Vein endothelial cell (primary cell): ENCODE measurements at places on chromosomes 3 and 15. TPM values are rescaled to one million over a fixed set of nuclear protein-coding genes. Genes with fewer than 3 reads are reported as not detected.

The GABRR3 gene
- total RNA-seq = not detected in 2 replicates

The MAGI1 gene
- 59.7 and 60.8 TPM in 2 replicates for total RNA-seq

The MUC4 gene
- total RNA-seq = not detected in 2 replicates

The NUP210 gene
- total RNA-seq = 0.29 and 1.3 TPM in 2 replicates

The IL5RA gene
- not detected in 2 replicates for total RNA-seq

The KBTBD12 gene
- not detected in 2 replicates for total RNA-seq

The TEX9 gene
- total RNA-seq = 1.3 and 2.6 TPM in 2 replicates

The RTP1 gene
- not detected in 2 replicates for total RNA-seq

The FOXB1 gene
- total RNA-seq = not detected in 2 replicates

The OSBPL10 gene
- 32.7 and 55.8 TPM in 2 replicates for total RNA-seq

The CD200R1 gene
- not detected in 2 replicates for total RNA-seq

The APBA2 gene
- 19.0 and 24.2 TPM in 2 replicates for total RNA-seq

The COLQ gene
- 0.29 and 0.98 TPM in 2 replicates for total RNA-seq

The CCNL1 gene
- 116 and 152 TPM in 2 replicates for total RNA-seq
